ENCODE measurements at places on chromosomes 11 and 22. TPM values are rescaled to one million over a fixed set of nuclear protein-coding genes. Genes with fewer than 3 reads are reported as not detected.

DNA sequence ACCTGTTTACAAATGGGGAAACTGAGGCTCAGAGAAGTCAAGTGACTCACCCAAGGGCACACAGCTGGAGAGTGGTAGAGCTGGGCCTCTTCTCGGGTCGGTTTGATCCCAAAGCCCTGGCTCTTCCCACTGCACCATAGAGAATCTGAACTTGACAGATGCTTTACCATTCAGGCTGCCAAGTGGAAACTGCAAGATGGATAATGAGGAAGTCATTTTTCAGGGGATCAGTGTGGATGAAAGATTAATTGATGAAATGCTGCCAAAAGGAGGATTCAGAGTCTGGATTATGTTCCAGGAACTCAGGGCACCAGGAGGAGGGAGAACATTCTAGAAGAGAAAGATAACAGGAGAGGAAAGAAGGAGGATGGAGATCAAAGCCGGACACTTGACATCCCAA lies 185.9 kb upstream of the ZBED5 start:
- DNase-seq, result no peak

- no peak for DNase-seq
Observed at GRCh38 chr11:73715541-73715940, 45.3 kb downstream of the RAB6A start.

DNA sequence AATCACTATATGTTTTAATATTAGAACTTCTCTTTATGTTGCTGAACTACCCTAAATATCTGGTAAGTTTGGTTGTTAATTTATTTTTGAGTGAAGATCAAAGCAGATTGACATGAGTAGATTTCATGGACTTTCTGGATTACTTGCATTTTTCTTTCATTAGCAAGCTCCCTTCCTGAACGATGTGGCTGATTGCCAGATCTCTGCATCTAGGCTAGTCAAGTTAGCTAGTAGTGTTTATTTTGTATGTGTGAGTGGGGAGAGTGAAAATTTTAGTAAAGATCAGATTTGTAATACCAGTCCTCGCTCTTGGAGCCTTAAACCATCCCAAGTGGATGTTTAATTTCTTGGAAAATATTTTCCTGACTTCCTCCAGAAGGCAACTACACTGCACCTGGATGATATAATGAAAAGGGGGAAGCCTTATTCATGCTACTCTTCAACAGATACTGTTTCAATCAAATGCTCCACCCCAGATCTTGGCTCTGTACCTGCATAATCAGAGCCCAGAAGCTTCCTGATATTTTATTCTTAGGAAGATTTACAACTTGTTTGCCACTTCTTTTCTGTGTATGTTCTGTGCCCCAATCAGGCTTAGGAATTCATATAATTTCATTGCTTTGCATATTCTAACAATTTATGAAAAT lies 143.2 kb upstream of the GRIA4 start:
- no peak for DNase-seq

- peak; percentile 42 for DNase-seq
Observed at GRCh38 chr11:86919557-86920210, 35.5 kb downstream of the FZD4 start.

DNA sequence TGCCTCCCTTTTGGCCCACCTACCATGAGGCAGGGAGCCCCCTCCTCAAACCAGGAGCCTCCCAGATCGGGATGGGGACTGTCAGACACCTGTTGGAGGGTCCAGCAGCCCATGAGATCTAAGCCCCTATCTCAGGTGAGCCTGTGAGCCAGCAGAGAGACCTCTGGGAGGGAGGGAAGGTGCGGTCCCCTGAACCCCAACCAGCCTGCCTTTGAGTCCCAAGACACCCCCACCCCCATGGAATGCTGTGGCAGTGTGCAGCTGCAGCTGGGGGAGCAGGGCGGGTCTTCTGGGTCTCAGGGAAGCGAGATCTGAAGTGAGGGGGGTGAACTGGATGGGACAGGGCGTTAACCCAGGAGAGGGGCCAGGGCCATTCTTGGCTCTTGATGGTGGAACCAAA lies 1.4 kb upstream of the CDKN1C start:
- DNase-seq, result no peak

The LTO1 gene
- polyA plus RNA-seq, result 14.6 TPM

Data from small intestine (tissue), 16 donors.